ENCODE measurements at places on chromosomes 6 and 20. TPM values are rescaled to one million over a fixed set of nuclear protein-coding genes. Genes with fewer than 3 reads are reported as not detected.

The TREM2 gene
- total RNA-seq = 6.5 TPM

The PRKN gene
- total RNA-seq = 2.7 TPM

The FAM229B gene
- 10.8 TPM for total RNA-seq

The PYGB gene
- total RNA-seq = 104 TPM

The PROKR2 gene
- not detected for total RNA-seq

The C20orf202 gene
- total RNA-seq = not detected

The TNF gene
- total RNA-seq = 2.1 TPM
